Spinal cord (tissue), 10 donors: ENCODE measurements at places on chromosomes 6 and 20. TPM values are rescaled to one million over a fixed set of nuclear protein-coding genes. Genes with fewer than 3 reads are reported as not detected.

DNA sequence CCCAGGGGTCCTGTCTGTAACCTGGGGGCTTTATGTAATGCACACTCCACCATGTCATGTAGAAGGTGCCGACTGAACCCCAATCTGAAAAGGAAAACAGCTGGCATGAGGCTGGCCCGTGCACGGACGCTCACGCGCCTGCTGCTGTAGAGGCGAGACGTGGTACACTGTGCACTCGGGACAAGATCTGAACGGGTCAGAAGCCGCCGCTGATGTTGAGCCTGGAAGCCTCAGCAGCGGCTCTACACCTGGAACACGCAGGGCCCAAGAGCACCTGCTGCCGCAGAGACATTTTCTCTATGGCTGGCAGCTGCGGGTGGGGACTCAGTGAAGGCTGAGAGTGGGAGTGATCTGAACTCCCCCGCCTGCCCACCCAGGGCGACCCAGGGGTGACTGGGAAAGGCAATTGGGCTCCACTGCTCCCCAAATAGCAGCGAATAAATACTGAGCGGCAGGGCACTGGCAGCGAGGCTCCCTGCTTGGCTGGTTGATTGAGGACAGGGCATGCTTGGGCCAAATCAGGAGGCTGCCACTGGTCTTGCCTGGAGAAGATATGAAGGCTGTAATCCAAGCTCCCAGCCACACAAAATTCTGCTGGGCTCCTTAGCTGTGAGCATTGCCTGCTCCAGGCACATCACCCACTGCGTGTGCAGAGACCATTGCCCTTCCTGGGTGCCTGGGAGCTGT lies 2.5 kb upstream of the OGFR start:
- no peak for DNase-seq

DNA sequence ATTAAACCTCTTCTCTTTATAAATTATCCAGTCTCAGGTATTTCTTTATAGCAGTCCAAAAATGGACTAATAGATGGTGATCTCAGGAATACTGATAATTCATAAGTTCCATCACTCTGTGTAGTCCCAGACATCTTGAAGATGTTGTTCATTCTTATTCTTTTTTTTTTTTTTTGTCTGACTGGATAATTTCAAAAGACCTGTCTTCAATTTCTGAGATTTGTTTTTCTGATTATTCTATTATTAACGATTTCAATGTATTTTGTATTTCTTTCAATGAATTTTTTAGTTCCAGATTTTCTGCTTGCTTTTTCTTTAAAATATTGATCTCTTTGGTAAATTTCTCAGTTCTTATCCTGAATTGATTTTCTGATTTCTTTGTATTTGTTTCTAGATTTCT lies 29.7 kb upstream of the ZNF337 start:
- DNase-seq = no peak

DNA sequence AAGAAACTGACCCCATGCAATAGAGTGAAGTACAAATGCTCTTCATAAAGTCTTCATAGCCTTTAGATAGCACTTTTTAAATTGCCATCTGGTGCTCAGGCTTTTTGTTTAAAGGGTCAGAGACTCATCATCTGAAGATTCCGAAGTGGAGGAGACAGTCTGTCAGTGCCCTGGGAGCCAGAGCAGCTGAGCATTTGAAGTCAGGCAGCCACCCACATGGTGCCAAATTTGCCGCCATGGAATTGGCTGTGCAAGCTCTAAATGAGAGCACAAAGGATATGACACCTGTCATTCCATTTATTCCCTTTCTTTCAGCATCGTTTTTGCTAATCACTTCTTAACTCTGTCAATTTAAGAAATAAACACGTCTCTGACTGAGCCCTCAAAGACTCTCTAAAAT lies 32.8 kb upstream of the CEP162 start:
- DNase-seq = no peak

GRCh38 chr6:33707771-33708170 lies 3.7 kb downstream of the UQCC2 start:
- DNase-seq = no peak

DNA sequence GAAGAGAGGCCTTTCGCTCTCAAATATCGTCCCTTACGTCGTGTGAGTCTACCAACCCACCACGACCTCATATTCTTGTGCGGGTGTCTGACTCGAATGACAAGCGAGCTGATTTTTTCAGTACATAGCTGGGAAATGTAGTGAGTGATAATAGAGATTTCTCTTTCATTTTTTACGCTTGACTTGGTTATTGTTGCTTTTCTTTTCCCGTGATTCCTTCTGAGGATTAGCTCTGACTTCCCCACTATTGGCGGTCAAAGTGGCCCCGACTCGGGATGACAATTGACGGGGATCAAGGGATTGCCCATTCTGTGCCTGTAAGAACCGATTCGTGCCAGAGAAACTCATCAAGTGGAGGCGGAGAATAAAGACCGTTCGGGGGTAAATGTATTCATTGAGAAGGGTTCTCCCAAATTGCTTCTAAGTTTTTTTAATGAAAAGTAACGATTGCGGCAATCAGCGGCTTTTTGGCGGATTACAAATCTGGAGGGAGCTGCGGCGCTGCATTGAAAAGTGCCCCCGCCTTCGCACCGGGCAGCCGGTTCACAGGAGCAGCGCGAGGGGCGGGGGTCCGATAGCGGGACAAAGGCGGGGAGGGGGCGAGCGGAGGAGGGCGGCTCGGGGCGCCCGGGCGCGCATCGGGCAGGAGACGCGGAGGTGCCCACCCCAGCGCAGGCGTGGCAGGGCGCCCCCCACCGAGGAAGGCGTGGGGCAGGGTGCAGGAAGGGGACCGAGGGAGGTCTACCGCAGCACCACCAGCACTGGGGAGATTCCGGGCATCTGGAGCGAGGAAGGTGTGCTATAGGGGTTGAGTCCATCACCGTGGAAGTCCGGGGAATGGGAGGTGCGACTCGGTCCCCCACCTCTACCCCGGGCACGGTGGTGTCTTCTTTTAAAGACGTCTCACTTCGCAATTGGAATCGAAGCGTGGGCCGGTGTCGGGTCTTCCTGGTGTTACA lies 44.5 kb upstream of the OSTM1 start:
- no peak for DNase-seq

DNA sequence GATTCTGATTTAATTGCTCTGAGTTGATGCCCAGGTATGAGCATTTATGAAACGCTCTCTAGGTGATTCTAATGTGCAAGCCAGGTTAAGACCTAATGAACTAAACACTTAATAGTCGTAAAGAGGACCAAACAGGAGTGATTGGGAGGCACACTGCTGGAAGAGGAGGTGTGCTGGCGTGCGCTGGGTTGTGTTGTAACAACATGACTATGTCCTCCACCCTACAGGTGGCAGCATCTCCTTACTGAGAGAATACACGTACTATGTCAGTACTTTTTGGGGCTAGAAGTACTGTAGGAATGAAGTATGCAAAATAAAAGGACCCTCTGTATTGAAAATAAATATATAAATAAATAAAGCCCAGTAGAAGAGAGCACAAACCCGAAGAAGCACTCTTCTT lies 11.9 kb downstream of the C6orf89 start:
- no peak for DNase-seq

DNA sequence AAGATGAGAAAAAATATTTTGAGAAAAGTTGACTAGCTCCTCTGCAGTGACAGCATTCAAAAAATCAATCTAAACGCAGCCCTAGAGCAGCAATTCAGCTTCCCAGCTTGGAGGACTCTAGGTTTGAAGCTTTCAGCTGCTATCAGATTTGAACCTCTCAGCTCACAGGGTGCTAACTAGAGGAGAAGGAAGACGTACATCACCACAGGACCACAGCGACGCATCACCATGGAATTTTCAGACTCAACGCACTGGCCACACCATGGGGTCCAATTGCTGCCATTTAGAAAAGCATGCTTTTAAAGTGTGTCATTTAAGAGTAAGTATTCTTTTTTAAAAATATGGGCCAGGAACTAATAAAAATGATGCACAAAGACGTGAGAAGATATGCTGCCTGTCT lies 45.0 kb upstream of the FUCA2 start:
- no peak for DNase-seq

GRCh38 chr6:31272836-31273626 lies 1.1 kb upstream of the HLA-C start:
- DNase-seq = no peak

- no peak for DNase-seq
These were observed 41.9 kb upstream of the PRSS16 start for GRCh38 chr6:27205375-27206278.

- DNase-seq = no peak
These were observed 898.2 kb upstream of the FLRT3 start for GRCh38 chr20:15235471-15236198.

GRCh38 chr6:108791700-108792099 lies 56.5 kb upstream of the ARMC2 start:
- no peak for DNase-seq

- no peak for DNase-seq
These were observed 94.5 kb downstream of the HTR1B start for GRCh38 chr6:77368660-77369313.

DNA sequence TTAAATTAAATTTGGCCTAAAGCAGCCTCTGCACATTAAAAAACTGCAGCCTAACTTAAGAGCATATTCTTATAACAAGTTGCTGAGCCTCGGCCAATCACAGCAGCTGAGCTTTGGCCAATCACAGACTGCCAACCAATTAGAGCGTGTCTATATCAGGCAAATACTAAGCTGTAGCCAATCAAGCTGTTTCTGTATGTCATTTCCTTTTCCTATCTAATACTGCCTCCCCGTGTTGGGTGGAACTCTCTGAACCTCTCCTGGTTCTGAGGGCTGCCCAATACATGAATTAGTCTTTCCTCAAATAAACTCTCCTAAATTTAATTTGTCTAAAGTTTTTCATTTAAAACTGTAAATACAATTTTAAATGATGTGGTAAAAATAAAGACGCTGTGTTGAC lies 3.9 kb upstream of the TMEM244 start:
- DNase-seq = no peak

DNA sequence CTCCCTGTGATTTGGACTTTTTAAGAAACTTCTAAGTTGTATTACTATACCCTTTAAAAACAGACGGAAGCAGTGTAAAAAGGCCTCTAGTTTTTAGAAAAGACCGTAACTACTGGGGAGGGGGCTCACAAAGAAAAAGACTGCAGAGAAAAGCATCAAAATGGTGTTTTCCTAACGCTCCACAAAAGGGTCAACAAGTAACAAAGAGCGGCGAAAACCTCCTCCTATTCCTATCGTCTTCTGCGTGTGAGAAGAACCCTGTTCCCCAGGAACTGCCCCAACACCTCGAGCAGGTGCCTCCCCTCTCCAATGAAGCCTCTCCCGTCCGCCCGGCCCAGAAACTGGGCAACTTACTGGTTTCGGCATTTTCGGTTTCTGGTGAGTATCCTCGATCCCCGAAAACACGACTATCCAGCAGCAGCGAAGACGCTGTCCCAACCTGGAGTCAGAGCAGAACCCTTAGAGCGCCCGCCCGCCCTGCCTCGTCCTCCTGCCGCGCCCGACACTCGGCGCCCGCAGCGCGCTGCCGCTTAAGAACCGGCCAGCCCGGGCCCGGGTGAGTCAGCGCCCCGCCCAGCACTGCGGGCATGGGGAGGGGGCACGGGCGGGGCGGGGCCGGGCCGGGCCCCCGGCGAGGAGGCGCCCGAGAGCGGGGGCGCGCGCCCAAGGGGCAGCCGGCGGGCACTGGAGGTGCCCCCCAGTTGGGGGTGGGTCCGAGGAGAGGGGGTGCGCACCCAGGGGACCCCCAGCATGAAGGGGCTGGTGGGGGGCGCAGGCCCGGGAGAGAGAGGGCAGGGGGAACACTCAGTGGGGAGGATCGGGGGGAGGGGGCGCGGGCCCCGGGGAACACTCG lies 1.2 kb downstream of the EZR start:
- DNase-seq = peak; percentile 89

GRCh38 chr6:108771421-108771820 lies 76.8 kb upstream of the ARMC2 start:
- DNase-seq = no peak

GRCh38 chr20:23320317-23320716 lies 30.3 kb upstream of the NXT1 start:
- no peak for DNase-seq

DNA sequence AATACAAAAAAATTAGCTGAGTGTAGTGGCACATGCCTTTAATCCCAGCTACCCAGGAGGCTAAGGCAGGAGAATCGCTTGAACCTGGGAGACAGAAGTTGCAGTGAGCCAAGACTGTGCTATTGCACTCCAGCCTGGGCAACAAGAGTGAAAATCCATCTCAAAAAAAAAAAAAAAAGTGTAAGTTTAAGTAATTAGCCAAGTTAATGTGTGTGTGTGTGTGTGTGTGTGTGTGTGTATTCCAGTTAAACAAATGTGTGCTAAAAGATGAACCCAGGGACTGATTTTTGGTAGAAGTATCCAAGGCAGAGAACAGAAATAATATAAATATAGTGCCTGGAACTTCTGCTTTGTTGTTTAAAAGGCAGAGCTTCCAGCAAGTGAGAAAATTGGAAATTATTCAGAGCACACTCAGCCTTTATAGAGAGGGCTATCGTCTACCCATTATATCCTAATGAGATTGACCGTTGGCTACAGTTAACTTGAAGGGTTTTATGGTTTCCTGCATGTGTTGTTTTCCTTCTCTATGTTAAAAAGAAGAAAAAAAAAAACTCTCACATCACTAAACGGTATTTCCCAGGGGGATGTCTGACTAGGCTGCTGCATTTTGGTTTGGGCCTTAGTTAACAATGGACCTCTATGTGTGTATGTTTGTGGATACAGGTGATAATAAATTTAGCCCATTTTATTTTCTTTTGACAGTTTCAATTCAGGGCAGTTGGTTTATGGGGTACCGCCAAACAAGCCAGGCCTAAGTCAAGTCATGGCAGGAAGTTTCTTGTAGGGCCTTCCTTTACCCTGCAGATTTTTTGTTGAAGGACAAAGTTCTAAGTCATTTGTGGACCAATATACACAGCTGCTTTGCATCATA lies 9.8 kb downstream of the SOX4 start:
- no peak for DNase-seq

- no peak for DNase-seq
These were observed 13.8 kb upstream of the SIRT5 start for GRCh38 chr6:13560651-13561044.

DNA sequence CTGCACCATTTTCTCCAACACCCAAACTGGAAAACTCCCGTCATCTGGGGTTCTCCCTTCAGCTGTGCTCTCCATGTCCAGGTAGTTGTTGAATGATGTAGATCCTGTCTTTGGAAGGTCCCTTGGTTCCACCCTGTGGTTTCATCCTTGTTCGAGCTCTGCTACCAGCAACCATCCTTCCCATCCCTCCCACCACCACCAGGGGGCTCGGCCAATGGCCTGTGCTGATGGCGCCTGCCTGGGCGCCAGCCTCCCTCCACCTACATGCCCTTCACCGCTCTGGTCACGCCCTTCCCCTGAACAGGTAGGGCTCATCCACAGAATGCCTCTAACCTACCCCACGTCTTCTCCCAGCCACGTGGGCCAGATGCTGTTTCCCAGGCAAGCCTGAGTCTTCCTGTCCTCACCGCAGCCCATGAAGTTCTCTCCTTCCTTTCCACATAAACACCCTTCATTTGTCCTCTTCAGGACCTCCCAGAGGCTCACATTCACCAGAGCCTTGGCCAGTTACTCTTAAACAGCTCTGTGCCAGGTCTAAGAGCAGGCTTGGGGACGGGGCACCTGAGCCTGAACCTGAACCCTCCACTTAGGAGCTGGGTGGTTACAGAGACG lies 75.1 kb upstream of the DUSP22 start:
- no peak for DNase-seq

The THBD gene
- total RNA-seq = 14.8 TPM

The RIPPLY2 gene
- total RNA-seq = 2.9 TPM

The PRDM13 gene
- total RNA-seq = 1.7 TPM

The MCCD1 gene
- not detected for total RNA-seq

The TRAPPC3L gene
- total RNA-seq = 16.1 TPM

The RSPH4A gene
- 7.2 TPM for total RNA-seq

The SPATA25 gene
- 1.3 TPM for total RNA-seq

The CDH26 gene
- total RNA-seq = 5.0 TPM

The ADGB gene
- 0.99 TPM for total RNA-seq

The LGSN gene
- total RNA-seq = 0.39 TPM

The RNASET2 gene
- 66.6 TPM for total RNA-seq

The DEFB132 gene
- not detected for total RNA-seq
